NCI-H2029 treated with DMSO at 0.1 percent for 48 hours (cell line): ENCODE measurements at places on chromosomes 11 and 22.

DNA sequence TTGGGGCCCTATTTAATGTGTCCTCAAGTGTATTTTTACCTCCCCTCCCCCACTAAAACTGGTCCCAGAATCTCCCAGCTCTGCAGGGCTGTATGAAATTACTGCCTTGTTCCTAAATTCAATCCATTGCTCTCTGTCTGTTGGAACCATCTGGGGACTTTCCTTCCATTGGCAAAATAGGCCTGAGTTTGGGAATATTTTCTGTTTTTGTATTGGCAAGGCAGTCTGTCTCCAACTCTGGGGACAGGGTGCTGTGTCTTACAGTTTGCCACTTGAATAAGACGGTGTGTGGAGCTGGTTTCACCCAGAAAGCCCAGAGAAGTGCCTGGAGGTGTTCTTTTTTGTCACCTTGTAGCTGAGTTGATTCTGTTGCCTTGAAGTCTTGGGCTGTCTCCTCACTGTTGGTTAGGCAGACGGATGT, 1.3 kb downstream of the PACS1 start:
- DNase-seq, result no peak

GRCh38 chr22:33476716-33477115, 418.5 kb upstream of the SYN3 start:
- no peak for DNase-seq

DNA sequence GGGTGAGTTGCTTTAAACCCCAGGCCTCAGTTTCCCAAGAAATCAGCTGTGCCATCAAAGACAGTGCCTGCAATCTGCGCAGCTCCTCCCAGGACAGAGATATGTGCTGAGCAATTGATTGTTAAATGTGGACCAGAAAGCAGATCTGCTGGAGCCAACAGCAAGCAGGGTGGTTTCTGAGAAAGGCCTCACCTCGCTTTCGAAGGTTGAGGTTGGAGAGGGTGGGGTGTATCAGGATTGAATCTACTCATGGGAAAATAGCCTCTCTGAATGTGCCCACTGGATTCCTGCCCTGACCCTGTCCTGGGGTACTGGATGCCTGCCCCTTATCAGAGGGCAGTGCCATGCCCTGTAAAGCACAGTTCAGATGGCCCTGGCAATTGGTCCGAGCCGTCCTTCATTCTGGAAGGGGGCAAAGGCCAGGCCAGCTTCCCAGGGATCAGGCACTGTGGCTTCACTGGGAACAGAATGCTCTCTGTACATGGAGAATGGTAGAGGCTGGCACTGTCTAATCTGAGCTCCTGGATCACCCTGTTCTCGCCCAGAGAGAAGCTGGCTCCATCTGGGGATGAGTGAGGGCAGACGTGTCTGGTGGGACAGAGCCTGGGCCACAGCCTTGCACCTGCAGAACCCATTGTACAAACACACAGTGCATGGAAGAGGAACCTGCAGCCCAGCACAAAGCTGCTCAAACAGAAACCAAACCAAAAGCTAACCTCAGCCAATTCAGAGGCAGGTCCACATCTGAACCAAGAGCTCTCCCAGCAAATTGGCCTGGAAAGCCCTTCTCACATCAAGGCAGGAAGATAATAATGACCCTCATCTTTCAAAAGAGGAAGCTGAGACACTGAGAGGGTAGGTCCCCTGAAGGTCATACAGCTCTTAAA, 15.2 kb downstream of the DHCR7 start:
- no peak for DNase-seq

DNA sequence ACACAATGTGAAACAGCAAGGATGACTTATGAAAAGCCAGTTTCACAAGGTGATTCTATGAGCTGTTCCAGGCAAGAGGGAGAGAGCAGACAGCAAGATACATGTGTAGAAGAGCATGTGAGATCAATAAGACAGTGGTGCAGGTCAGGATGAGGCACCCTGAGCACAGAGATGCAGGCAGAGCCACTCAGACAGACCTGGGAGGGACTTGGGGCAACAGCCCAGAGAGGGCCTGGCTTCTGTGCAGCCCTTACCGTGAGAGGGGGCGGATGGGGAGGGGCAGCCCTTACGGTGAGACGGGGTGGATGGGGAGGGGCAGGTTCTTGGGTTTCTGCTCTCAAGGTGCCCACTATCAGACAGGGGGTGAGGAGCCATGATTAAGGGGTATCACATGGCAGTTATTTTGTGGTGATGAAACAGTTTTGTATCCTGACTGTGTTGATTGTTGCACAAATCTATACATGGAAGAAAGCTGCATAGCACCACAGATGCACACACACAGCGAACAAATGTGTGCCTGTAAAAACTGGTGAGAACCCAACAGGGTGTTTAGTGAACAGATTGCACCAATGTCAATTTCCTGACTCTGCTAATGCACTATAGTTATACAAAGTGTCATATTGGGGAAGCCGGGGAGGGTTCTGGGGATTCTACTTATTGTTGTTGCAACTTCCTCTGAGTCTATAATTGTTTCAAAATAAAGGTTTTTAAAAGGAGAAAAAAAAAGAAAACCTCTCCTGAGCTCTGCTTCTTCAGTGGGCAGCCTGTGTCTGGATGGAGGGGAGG, 5.2 kb upstream of the C22orf42 start:
- no peak for DNase-seq

GRCh38 chr11:134911514-134912180, 499.6 kb upstream of the B3GAT1 start:
- peak; percentile 44 for DNase-seq

DNA sequence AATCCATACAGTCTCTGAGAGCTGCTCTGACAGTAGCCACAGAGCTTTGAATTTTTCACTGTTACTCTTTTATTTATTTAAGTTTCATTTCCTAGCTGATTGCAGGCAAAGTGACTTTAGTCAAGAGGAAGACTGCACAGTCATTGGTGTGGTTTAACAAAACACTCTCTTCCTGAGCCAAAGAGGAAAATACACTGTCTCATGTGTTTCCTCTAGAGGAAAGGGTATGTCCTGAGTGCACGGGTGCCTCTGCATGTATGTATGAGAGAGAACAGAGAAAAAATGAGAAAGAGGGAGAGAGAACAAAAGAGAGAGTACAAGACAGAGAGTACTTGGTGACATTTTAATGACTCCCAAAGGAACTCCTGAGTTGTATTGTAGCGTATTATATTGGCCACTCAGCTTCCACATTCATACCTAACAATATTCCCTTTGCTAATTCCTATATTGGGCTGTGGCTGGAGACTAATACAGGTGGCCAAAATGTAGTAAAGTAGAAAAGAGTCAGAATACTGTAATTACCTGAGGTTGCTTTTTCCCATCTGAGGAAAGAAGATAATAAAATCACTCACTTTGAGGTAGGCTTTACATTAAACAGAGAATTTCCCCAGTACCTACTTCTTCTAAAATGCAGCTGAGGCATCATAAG, at the start of gene OR4D9:
Gene OR4D9, plus strand, starts transcription at position 599 of the 649 bp plus-strand sequence. CDS start 3,374 bp downstream, outside the sequence.
- DNase-seq, result no peak

DNA sequence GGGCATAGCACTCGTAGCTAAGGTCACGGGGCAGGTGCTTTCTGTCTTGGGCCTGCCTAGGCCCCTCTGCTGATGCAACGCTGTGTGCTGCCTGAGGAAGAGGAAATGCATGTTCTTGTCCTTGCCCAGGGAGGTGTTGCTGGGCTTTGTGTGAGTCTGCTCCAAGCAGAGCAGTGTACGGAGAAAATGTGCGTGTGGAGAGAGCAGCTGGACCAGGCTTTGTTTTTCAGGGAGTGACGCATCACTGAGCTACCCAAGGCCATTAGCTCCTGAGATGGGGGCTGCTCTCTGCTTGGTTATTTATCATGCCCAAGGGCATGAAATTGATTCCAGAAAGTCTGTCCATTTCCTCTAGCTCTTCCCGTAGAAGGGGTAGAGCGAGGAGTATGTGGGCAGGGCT, 82.9 kb upstream of the THY1 start:
- DNase-seq, result no peak
